ENCODE measurements at places on chromosomes 1 and 21.

DNA sequence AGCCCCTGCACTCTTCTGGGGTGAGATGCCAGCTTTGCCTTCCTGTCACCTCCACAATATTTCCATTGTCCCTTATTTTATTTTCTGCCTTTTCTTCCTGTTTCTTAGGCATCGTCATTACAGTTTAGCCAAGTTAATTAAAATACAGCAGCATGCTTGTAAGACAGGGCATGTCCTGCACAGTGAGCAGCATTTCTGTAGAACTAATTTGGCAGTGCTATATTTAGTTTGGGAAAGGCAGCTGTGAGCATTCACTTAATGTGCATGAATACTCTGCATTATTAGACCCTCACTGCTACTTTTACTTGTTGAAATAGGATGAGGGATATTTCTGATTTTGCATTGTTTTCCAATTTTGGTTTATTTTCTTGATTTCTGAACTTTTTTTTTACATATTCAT lies 133.3 kb downstream of the KCNK2 start:
- DNase-seq, result no peak

GRCh38 chr1:180213401-180214170 lies 16.5 kb upstream of the LHX4 start:
- peak; percentile 51 for DNase-seq

DNA sequence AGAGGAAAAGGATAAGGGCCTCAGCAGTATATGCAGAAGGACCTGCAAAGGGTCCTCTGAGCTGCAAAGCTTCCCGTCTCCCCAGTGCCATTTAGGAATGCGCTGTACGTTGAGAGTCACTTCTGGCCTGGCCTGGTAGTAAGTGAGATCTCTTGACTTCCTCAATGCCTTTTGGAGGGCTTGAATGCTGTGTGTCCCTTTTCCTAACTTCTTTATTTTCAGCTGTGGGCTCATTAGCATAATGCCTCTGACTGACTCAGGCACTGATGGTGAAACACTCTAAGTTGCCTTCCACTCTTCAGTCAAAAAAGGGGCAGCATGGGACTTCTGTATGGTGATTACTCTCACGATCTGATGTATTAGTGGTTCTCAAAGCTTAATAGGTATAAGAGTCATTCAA lies 49.9 kb downstream of the XCL1 start:
- DNase-seq, result no peak

DNA sequence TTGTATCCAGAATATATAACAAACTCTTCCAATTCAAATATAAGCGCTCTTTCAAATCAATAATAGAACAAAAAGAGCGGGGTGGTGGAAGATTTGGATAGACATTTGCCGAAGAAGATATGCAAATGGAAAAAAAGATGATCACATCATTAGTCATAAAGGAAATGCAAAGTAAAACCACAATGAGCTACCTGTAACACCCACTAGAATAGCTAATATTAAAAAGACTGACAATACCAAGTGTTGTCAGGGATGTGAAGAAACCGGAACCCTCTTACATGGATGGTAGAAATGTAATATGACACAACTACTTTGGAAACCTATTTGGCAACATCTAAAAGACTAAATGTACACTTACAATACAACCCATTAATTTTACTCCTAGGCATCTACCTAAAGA lies 5.7 kb upstream of the TRAF5 start:
- no peak for DNase-seq

- no peak for DNase-seq
Observed at GRCh38 chr1:23798662-23799142, 1.9 kb downstream of the GALE start.

- DNase-seq, result no peak
Observed at GRCh38 chr21:45225041-45225740, 62.5 kb downstream of the POFUT2 start.

GRCh38 chr1:34984435-34984792 lies 733 bp downstream of the TMEM35B start:
- DNase-seq, result no peak

DNA sequence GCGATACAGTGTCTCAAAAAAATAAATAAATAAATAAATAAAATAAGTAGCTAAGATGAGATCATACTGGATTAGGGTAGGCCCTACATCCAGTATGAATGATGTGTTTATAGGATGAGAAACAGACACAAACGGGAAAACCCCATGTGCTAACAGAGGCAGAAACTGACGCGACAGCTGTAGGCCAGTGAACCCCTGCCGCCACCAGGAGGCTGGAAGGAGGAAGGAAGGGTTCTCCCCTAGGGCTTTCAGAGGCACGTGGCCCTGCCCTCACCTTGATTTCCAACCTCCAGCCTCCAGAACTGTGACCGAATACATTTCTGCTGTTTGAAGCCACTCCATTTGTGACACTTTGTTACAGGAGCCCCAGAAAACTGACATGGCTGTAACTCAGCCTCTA lies 38.5 kb downstream of the CHD5 start:
- DNase-seq, result peak; percentile 42

GRCh38 chr1:77975386-77975785 lies 3.5 kb downstream of the FUBP1 start:
- DNase-seq, result no peak

DNA sequence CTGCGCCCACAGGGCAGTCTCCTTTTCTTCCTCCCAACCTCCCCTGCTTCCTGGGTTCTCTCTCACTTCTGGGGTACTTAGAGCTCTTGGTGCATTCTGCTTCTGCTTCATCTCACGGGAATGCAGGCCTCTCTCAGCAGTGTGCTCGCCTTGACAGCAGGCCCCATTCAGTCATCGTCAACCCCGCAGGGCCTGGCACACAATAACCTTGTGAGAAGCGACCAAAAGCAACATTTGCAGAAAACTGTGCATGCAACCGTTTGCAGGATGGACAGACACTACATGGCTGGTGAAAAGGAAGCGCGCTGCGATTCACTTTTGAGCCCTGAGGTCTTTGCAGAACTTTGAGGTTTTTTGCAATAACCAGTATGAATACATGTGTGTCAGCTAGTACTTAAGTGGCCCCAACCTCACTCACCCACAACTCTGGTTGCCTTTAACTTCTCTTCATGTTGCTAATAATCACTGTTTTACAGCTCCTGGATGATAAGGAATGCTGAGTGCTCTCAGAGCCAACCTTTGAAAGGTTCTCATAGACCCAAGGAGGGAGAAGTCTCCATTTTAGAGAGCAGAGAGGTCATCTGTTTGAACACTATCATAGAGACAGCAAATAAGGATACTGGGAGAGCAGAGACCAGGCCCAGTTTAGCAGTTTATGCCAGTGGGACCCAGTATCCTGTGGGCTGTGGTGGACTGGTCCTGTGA lies 2.5 kb upstream of the CD160 start:
- no peak for DNase-seq

DNA sequence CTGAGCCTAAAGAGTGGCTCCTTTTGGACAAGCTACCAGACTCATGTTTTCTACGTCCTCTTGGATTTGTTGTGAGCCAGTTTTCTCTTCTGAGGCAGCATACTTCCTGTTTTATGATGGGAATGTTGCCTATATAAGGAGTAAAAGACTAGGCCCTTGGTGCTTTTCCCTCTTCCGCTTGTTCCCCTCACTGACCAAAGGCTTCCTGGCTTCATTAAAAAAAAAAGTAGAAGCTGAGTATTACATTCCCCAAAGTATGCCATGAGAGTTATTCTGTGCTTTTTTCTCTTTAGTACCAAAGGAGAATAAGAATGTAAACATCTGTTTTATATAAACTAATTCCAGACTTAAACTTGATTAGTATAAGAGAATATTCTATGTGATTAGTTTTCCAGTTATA lies 6.5 kb upstream of the HMCN1 start:
- DNase-seq, result no peak

GRCh38 chr1:9826616-9827015 lies 2.9 kb upstream of the CLSTN1 start:
- no peak for DNase-seq

- DNase-seq, result no peak
Observed at GRCh38 chr1:76494807-76495206, 372.5 kb upstream of the ST6GALNAC5 start.

GRCh38 chr21:43312011-43312410 lies 114.9 kb downstream of the SIK1 start:
- DNase-seq, result no peak

- DNase-seq, result no peak
Observed at GRCh38 chr1:172906778-172907592, 143.8 kb downstream of the TNFSF18 start.

DNA sequence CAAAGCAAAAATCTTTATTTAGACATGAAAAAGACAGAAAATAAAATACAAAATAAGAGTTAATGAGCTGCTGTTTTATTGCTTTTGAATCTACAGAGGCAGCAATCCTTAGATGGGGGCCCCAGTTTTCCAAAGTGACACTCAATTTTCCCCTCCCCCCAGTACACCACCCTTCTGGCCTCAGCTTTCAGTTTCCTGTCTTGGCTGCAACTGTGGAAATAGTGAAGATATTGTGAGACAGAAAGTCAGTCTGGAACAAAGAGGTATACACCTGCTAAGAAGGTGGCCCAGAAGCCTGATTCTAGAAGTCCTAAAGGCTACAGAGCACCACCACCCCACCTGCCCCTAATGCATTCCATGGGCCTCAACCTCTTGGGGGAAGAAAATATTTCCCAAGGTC lies 1.1 kb upstream of the MTMR11 start:
- no peak for DNase-seq

DNA sequence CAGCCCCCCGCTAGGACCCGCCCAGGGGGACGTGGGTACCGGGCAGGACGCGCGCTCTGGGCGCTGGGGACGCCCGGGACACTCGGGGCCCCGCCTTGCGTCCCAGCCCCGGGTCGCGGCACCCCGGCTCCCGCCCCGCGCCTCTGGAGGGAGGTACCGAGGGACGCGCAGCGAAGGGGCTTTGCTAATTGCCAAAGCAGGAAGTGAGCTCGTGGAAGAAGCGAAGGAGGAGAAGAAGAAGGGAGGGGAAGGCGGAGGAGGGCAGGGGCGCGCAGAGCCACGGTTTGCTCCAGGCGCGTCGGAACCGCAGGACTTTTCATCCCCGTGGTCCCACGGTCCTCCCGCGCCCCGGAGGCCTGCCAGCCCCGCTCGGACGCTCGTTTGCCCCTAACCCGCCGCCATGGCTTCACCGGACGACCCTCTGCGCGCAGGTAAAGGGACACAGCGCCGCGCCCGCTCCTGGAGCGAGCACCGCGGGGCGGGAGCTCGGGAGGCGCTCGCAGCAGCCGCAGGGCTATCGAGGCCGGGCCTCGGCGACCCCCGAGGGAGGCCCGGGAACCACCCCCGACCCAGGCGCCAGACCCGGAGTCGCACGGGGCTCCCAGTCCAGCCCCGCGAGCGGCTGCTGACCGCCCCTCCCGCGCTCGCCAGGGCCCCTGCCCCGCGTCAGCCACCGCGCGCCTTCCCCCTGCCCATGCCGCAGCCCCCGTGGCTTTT lies 1.3 kb downstream of the EDARADD start:
- DNase-seq, result peak; percentile 41

GRCh38 chr1:12591267-12591938 lies 26.6 kb downstream of the DHRS3 start:
- DNase-seq, result no peak

DNA sequence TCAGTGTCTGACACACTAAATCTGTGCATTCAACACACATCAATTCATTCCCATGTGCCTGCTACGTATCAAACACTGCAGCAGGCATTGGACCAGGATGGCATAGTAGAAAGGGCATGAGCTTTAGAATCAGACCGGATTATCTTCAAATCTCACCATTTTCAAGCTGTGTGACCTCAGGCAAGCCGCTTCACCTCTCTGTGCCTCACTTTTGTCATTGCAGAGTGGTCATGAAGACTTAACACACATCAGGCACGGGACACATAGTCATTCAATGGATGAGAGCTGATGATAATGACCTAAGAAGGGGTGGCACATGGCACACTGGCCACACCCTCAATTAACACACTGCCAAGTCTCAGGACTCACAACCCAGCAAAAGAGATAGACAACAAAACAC lies 46.8 kb downstream of the KLHDC7A start:
- no peak for DNase-seq

DNA sequence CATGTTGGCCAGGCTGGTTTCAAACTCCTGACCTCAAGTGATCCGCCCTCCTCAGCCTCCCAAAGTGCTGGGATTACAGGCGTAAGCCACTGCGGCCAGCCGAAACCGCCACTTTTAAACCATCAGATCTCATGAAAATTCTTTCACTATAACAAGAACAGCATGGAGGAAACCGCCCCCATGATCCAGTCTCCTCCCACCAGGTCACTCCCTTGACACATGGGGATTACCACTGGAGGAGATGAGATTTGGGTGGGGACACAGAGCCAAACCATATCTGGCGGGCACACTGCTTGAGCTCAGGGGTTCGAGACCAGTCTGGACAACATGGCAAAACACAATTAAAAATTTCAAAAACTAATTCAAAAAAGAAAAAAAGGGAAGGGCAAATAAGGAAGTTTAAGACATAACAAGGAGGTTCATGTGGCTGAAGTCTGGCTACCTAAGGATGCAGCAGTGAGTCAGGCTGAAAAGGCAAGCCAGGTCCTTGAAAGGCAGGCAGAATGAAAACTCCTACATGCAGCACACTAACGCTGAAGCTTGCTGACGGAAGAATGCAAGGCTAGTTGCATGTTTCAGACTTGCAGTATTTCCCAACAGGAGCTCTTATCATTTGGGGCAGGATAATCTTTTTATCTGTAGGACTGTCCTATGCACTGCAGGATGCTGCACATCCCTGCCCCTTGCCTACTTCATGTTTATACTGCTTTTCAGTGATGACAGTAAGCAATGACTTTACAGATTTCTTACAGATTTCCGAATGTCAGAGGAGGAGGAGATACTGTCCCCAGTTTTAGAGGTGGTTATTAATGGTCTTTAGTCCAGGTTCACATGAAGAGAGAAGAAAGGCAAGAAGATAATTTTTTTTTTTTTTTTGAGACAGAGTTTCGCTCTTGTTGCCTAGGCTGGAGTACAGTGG lies 49.3 kb downstream of the FBXO42 start:
- DNase-seq, result no peak

DNA sequence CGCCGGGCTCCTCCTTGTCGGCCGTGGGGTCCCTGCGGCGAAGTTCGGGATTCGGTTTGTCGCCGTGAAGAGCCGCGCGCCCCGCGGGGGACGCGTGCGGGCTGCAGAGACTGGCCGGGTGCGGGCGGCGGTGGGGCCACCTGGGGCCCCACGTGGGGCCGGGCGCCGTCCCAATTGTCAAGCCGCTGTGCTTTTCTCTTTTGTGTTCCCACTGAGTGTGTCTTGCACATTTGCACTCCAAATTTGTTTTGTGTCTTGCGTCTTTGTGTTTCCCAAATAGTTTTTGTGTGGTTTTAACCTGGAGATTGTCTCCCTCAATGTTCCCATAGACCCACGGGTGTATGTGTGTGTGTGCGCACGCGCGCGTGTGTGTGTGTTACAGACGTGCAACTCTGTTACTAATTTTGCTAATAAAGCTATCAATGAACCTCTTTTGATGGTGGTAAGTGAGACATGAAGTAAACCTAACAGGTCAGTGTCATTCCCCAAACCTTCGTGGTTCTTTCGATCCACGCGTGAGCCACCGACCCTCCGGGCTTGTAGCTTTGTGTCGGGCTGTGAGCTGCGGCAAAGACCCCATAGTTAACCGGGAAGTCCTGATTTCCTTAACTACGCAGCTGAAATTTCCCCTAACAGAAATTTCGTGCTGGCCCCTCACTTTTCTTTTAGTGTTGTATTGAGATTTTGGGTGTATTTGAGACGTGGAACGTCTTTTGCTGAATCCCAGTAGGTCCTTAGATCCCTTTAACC lies 708 bp downstream of the PRDM2 start:
- peak; percentile 59 for DNase-seq

- DNase-seq, result no peak
Observed at GRCh38 chr1:162022626-162023025, 1.0 kb downstream of the OLFML2B start.

- DNase-seq, result no peak
Observed at GRCh38 chr1:89990976-89991831, 3.7 kb upstream of the ZNF326 start.

All from stimulated activated CD4-positive, alpha-beta T cell treated with anti-CD3 and anti-CD28 coated beads, Interleukin-2, amount 100 ng/mL, for 24 hours (primary cell).